ENCODE measurements at places on chromosomes 3 and 15.
A peak's percentile ranks its signal among the peaks of the same experiment; 100 is the strongest.

DNA sequence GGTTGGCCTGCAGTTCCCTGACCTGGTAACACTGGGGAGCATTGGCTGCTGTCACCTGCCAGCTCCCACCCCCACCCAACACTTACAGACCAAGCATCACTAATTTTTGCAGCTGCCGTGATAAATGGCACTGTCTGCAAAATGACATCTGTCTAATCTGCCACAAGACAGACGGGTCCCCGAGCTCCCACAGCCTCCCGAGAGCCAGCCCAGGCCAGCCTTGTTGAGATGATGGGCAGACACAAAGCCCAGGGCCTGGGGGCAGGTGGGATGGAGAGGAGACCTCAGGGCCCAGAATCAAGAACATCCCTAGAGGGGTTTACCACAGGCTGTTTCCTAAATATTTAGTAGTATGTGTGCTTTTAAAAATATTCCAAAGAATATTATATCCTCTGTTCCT lies 203.4 kb downstream of the TBC1D2B start:
- DNase-seq: no peak

GRCh38 chr15:75228787-75229186 lies 27.1 kb downstream of the C15orf39 start:
- no peak for DNase-seq

DNA sequence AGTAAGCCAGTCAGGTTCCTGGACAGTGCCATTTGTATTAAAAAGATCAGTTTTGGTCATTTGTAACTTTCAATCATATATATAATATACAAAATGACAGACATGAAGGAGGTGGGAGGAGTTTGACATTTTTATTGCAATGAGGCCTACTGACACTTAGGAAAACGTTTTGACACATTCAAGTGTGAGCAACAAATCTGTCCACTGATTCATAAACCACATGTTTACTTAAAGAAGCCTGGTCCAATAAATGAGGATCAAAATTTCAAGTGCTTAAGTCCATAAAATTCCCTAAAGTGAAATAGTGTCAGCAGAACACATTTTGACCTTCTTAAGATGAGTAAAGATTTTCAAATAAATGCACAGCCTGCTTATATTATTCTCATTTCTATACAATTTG lies 137.3 kb downstream of the MECOM start:
- no peak for DNase-seq

GRCh38 chr3:8658306-8659212 lies 14.0 kb upstream of the SSUH2 start:
- no peak for DNase-seq

DNA sequence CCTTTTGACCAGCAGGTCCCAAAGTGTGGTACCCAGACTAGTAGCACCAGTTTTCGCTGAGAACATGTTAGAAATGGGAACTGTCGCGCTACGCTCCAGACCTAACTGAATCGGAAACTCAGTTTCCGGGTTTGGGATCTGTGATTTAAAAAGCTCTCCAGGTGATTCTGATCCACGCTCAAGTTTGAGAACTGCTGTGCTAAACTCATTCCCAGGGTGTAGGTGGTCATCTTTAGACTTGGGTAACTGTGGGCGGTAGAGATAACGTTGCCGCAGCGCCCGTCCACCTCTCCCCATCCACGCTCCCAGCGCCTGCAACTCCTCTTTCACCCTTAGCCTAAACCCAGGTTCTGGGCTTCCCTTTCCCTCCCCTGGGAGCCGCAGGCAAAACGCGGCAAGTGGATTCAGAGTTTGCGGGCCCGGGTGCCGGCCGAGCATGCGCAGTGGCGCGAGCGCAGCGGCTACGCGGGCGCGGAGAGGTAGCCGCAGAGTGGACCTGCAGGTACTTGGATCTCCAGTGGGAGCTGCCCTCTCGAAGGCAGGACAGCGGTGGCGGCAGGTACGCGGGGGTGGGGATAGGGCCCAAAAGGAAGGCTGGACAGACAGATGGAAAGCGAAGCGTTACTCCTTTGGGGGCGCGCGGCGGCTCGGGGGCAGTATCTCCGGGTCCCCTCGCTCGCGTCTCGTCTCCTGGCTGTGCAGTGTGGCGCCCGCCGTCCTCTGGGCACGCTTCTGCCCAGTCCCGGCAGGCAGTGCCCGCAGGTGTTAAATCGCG lies at the start of gene PLS1:
TSS of gene PLS1 (plus strand) at position 443 of the 775 bp plus-strand sequence. CDS start 67,845 bp downstream, outside the sequence.
- DNase-seq: peak; percentile 87

- DNase-seq: no peak
Observed at GRCh38 chr15:62173215-62173614, 8.1 kb upstream of the C2CD4B start.

DNA sequence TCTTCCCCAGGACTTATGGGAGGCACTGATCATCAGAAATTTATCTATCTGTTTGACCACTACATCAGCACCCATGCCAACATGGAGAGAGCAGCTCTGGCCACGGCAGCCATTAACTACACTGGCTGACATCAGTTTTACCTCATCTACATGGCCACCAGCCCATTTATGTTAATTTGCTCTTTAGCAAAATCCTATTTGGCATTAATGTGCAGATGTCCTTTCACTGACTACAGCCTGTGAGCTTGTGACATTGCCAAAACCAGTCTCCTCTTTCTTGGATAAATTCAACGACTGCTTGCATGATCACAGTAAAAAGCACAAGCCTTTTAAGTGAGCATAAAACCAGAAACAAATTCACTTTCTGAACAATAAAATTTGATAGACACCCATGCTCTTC lies 47.5 kb downstream of the NR1I2 start:
- no peak for DNase-seq

GRCh38 chr3:69499422-69499821 lies 113.5 kb upstream of the FRMD4B start:
- DNase-seq: no peak

DNA sequence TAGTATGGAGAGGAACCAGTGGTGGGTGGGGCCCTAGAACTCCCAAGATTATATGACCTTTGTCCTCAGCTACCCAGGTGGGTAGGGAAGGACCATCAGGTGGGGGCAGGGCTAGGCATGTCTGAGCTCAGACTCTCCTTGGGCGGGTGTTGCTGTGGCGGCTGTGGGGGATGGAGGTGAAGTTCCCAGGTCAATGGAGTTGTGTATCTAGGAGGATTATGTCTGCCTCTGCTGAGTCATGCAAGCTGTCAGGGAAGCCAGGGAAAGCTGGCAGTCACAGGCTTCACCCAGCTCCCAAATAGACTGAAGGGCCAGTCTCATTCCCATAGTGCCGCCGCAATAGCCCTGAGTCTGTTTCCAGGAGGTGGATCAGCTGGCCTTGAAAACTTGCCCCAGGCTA lies 139.7 kb upstream of the CFAP20DC start:
- no peak for DNase-seq

- DNase-seq: no peak
Observed at GRCh38 chr3:67357610-67358458, 296.6 kb downstream of the SUCLG2 start.

Data from hematopoietic multipotent progenitor cell treated with erythropoietin and hydrocortisone succinate and interleukin-3 and kit ligand, for 15 days (in vitro differentiated cells).